SW480 (cell line): ENCODE measurements at places on chromosomes 16 and 17.

DNA sequence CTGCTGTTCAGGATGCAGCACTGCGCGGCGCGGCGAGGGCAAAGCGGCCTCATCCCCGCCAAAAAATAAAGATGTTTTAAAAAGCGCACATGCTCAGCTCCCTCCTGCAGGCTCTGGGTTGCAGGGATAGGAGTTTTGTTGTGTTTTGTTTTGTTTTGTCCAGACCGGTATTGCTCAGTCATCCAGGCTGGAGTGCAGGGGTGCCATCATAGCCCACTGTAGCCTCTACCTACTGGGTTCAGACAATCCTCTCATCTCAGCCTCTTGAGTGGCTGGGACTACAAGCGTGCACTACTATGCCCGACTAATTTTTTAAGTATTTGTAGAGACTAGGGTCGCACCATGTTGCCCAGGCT is 636 bp downstream of the WWOX start:
- DNase-seq = peak; percentile 49

GRCh38 chr17:59154721-59155438 is at the start of gene SKA2:
TSS of gene SKA2 (minus strand) at chr17:59155186. CDS start at chr17:59155163, 23 bp downstream.
- peak; percentile 100 for DNase-seq

DNA sequence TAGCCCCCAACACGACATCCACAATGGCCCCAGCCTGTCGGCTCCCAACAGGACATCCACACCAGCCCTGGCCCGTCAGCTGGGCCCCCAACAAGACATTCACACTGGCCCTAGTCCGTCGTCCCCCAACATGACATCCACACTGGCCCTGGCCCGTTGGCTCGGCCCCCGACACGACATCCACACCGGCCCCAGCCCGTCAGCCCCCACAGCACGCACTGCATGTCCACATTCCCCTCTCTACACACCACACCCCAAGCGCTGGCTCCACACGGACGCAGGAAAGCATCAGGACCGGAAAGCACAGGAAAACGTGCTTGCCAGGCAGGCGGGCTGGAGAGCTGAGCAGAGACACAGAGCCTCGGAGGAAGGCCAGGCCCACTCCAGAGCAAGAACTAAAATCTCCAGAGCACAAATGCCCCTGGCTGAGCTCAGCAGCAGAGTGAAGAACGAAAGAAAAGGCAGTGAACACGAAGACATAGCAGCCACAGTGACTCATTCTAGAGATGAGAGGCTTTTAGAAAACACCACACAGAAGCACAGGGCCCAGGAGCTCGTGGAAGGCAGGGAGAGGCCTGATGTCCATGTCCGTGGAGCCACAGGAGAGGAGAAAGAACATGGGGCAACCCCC is 50.6 kb downstream of the LMF1 start:
- no peak for DNase-seq

- DNase-seq = no peak
Measured at GRCh38 chr17:332023-332422, 20.6 kb downstream of the RPH3AL start.

- DNase-seq = no peak
Measured at GRCh38 chr16:4318451-4318910, 2.6 kb downstream of the GLIS2 start.

DNA sequence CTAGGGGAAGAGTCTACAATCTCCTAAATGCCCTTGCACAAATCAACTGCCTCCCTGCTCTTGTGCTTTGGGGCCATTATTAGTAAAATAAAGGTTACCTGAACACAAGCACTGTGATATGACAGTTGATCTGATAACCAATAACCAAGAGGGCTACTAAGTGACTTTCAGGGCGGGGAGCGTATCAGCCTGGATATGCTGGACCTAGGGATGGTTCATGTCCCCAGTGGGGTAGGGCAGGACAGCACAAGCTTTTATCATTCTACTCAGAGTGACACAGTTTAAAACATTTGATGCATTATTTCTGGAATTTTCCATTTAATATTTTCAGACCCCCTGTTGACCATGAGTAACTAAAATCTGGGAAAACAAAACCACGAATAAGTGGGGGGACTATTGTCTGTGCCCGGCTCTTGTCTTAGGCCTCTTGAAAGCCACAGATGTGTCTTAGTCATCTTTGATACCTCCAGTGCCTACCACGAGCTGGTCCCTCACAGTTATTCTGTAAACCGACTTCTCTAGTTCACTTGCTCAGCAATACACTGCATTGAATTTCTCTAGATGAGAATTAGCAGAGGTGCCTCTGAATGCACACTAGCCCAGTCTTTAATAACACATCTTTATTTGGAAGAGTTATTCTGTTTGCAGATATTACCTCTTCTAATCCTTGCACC is 94.6 kb upstream of the DHX40 start:
- DNase-seq = no peak

GRCh38 chr16:27446721-27447120 is 44.7 kb downstream of the IL21R start:
- DNase-seq = peak; percentile 25

- no peak for DNase-seq
Measured at GRCh38 chr16:8120001-8120400, 470.3 kb downstream of the TMEM114 start.

- no peak for DNase-seq
Measured at GRCh38 chr17:82384051-82384729, 12.6 kb downstream of the UTS2R start.

DNA sequence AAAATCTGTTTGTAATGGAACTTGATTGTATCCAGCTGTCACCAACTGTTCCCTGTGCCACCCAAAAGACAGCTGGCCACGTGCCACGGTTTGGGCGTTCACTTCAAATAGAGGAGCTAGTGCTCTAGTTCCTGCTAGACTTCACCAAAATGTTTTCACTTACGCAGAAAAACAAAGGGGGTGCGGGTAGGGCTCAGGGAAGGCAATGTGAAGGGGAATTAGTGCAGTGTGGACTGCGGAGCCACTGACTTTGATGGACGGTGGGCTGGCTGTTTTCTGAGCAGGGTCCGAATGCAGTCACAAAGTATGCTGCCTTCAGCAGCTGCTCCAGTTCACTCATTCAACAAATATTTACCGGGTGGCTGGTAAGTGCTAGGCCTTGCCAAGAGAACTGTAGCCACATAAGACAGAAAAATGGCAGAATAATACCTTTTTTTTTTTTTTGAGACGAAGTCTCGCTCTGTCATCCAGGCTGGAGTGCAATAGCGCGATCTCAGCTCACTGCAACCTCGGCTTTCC is 7.6 kb upstream of the CYTH1 start:
- DNase-seq = no peak

DNA sequence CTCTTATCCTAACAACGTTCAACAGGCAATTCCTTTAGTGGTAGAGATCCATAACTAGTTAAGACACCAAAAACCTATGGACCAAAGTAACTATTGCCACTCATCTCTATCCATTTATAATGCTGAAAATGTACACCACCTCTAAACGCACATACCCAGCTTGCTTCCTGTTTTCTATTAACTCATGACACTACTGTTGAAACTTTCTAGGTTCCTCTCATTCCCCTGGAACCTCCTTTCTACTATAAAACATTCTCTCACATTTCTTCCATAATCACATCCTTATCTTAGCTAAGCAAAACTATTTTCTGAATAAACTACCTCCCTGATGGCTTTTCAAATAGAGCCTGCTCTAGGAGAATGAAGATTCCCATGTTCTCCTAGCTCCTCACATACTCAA is 42.9 kb upstream of the KSR1 start:
- DNase-seq = no peak

- no peak for DNase-seq
Measured at GRCh38 chr17:45016823-45017222, 34.6 kb downstream of the DCAKD start.

GRCh38 chr17:9456330-9456729 is 119.3 kb downstream of the STX8 start:
- DNase-seq = no peak

GRCh38 chr16:84223456-84223855 is 16.4 kb downstream of the KCNG4 start:
- peak; percentile 22 for DNase-seq

DNA sequence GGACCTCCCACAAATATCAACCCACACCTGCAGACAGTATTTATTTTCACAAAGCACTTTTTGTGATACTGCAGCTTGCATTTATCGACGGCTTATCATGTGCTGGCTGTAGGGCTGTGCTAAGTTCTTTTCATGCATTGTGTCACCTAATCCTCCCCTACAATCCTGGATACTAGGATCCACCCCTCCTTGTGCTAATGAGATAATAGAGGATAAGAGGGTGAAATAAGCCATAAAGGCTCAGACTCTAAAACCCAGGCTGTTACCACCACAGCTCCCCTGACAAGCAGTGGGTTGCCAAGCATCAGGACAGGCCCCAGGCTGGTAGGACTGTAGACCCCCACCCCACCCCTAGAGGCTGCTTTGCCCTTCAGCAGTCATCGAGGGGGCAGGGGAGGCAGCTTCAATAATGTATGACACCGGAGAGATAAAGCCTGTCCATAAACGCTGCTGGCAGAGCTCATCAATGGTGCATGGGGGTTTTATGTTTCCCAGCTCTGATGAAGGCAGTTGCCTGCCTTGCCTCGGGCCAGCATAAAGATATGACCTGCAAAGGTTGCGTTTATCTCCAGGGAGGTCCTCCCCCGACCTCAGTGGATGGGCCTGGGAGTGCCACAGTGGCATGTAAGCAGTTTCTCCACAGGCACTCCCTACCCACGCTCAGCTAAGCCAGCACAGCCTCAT is 73.9 kb upstream of the C16orf82 start:
- DNase-seq = no peak

GRCh38 chr16:76201385-76201784 is 75.8 kb upstream of the CNTNAP4 start:
- no peak for DNase-seq

- DNase-seq = no peak
Measured at GRCh38 chr17:82734987-82735866, at the start of gene FN3K. TSS of gene FN3K (plus strand) at chr17:82735615. CDS start at chr17:82735637, 22 bp downstream.

DNA sequence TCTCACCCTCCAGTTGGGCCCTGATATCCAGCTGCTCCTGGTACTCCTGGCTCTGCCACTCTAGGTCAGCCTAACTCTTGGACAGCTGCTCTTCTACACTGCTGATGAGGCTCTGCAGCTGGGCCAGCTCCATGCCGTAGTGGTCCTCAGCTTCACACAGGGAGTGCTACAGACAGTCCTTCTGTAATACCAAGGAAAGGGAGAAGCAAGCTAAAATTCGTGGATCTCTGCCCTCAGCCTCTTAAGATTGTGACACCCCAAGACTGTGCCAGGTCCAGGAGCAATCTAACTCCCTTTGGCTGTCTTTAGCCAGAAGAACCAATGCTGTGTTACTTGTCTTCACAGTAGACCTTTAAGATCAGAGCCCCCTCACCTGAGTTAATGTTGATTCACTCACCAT is 7.7 kb upstream of the KRT38 start:
- DNase-seq = no peak

DNA sequence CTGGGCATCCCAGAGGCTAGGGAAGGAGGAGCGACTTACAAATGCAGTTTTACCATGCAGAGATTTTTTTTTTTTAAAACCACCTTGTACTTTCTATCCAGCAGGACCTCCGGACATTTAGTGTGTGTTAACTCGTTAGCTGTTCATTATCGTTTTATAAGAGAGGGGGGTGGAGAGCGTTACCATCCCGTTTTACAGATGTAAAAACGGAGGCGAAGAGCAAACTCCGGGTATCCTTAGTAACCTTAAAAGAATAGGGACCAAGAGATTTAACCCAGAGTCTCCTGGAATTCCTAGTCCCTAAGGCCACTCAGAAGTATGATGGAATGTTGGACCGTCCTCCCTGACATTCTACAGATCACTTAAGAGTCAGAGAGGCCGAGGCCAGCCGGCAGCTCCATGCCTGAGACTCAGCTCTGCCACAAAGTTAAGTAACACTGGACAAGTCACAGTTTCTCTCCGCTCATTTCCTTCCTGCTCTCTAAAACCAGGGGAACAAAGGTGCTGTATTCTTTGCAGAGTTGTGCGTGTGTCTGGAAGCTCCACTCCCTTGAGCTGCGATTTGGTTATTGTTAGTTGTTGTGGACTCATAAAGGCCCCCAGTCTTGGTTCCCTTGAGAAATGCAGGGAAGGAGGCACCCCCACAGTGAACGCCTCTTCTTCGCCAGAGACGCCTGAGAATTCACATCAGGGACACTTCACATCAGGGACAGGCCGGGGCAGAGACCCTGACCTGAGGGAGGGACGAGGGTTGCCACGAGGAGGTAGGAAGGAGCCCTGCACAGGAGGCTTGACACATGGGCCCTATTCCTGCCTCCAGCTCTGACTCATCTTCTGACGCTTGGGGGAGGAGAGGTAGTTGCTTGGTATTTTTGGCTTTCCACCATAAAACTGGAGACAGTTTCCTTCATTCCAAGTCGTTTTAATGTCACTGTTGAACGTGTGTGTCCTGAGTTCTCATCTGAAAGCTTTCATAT is 1.2 kb downstream of the DUSP14 start:
- peak; percentile 76 for DNase-seq

DNA sequence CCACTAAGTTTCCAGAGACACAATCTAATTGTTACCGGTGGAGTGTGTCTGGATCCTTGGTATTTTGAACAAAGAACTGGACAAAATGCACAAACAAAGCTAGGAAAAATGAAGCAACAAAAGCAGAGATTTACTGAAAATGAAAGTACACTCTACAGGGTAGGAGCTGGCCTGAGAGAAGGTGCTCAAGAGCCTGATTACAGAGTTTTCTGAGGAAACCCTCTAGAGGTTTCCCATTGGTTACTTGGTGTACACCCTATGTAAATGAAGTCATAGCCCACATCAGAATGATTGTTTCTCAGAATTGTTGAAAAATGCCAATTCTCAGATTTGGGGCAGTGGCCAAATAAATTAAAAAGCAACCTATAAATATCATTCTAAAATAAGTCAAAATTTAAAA is 436.4 kb downstream of the KCNJ18 start:
- no peak for DNase-seq

GRCh38 chr17:34081269-34081668 is 173.8 kb upstream of the CCL2 start:
- DNase-seq = peak; percentile 16

GRCh38 chr16:49378816-49379215 is 5.2 kb downstream of the C16orf78 start:
- no peak for DNase-seq

GRCh38 chr17:32493976-32494513 is 7.3 kb downstream of the CDK5R1 start:
- DNase-seq = no peak

GRCh38 chr17:64786337-64786736 is 124.2 kb upstream of the SMURF2 start:
- peak; percentile 84 for DNase-seq
